ENCODE measurements at places on chromosomes 11 and 22.

DNA sequence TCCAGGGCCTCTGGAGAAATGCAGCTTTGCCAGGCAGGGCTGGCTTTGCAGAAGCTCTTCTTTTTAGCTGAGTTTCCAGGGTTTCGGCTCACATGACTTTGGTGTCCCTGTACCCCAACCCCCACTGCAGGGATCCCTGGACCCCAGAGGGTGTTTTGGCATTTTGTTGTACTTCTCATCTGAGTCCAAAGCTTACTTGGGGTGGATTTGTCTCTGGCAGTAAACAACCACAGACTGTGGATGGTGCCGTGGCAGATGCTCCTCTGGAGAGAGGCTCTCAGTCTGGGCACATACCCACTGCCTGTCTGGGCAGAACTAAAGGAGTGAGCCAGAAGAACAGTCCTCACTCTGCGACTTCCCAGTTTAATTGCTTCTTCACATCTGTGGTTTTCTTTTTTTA is 49.6 kb downstream of the COMMD9 start:
- no peak for DNase-seq

DNA sequence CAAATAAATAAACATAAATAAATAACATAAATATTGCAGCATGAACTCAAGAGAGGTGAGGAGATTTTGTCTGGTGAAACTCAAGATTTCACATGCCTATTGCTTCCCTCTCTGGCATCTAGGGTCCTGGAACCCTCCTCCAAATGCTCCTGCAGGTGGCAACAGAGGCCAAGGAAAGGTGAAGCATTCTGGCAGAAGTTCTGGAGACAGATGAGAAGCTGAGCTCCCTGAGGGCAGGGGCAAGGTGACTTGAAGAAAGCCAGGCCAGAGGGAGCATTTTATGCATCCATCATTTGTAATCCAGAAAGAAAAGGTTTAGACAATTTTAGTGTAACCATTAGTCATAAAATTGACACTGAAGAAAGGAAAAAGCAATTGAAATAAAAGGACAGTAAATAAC is 64.9 kb downstream of the ENDOD1 start:
- DNase-seq: peak; percentile 84

GRCh38 chr22:33817512-33818127 is 102.7 kb downstream of the LARGE1 start:
- no peak for DNase-seq

GRCh38 chr22:25235547-25236290 is 16.3 kb downstream of the CRYBB2 start:
- peak; percentile 78 for DNase-seq

DNA sequence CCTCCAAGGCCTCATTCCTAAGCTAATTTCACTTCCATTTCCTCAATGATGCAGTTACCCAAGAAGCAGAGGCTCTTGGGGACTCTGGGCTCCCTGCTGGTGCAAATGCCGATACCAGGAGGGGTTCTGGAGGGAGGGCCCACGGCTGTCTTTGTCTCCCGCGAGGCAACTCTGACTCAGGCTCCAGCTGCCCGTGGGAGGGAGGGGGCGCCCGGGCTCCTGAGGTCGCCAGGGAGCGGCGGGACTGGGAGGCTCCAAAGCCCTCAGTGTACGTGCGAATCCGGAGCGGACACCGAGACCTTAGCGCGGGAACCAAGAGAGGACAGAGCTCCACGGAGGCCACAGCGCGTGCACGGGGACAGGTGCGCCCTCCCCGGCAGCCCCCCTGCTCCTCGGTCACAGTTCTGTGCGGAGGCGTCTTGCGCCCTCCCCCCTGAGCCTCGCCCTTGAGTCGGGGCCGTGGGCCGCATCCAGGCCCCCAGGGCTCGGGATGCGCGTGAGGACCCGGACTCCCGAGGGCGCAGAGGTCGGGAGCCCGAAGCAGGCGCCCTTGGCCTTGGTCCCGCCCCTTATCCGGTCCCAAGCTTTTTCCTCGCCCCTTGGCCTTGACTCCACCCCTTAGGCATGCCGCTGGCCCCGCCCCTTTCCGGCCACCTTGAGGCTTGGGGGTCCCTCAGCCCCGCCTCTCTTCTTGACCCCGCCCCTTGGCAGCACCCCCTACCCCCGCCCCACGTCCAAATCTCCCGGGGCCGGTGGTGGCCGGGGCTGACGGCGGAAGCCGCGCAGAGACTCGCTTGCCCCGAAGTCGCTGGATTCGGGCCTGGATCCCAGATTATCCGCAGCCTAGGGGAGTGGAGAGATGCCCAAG is 4.7 kb upstream of the SHISA8 start:
- no peak for DNase-seq

GRCh38 chr22:39960791-39961746 is 872 bp downstream of the TMA7B start:
- DNase-seq: peak; percentile 91

GRCh38 chr11:102220728-102221467 is 96.4 kb upstream of the BIRC3 start:
- DNase-seq: no peak

- DNase-seq: no peak
Observed at GRCh38 chr11:119344291-119345010, 2.1 kb downstream of the MFRP start.

DNA sequence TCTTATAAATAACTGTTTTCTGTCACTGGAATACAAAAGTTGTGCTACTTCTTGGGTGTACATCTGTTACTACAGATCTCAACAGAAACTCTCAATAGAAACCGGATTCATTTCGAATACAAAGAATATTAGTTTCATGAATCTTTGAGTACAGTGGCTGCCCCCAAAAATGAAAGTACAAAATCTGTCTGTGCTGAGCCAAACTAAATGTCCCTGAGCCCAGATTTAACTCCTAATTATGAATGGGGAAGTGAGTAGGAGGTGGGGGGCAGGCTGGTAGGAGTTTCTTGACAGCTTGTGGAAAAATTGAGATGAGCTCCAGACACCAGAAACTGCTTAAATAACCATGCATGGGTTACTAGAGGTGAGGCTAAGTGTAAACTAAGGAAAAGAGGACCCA is 41.6 kb downstream of the PITPNB start:
- DNase-seq: no peak

GRCh38 chr22:30265823-30266444 is 717 bp downstream of the OSM start:
- peak; percentile 92 for DNase-seq

GRCh38 chr22:31342389-31343140 is 3.6 kb downstream of the PATZ1 start:
- DNase-seq: no peak

DNA sequence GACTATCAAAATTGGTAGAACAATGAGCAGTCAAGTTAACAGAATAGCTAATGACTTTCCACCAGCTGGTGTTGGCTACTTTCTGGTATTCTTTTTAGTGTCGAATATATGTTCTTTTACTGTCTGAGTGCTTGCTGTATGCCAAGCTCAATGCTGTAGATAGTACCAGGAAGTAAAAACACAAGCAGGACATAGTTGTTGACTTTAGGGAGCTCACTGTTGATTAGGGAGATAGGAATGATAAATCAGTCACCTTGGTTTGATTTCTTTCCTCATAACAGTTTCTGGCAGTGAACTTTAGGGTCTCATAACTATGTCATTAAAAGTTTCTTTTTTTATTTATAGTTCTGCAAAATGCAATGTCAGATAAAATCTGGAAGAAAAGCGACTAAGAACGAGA is 9.0 kb downstream of the HMGXB4 start:
- no peak for DNase-seq

DNA sequence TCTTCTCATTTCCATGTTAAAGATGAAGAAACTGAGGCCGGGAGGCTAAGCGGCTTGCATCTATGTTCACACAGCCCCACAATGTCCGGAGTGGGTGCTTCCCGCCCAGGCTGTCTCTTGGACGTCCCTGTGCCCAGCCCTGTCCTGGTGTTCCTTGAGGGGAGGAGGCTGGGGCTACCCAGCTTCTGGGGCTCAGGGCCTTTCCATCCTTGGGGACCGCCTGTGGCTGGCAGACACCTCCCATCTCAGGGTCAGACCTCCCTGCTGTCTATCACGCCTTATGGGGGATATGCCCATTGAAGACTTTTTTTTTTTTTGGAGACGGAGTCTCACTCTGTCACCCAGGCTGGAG is 95.5 kb downstream of the WNT7B start:
- DNase-seq: no peak

DNA sequence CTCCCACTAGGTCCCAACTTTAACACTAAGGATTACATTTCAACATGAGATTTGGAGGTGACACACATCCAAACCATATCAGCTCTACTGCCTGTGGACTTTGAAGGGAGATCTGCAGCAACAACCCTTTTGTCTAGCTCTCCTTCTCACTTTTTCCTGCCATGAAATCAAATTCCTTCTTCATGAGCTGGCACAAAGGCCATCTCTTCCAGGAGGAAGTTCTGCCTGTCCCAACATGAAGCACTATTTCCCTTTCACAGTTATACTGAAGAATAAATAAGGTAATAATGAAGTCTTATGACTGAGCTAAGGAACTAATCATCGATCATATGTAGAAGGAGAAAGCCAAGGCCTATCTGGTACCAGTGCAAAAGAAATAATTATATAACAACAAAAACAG is 253.5 kb upstream of the TENM4 start:
- DNase-seq: no peak

- DNase-seq: no peak
Observed at GRCh38 chr11:124745270-124745834, 5.6 kb downstream of the NRGN start.

DNA sequence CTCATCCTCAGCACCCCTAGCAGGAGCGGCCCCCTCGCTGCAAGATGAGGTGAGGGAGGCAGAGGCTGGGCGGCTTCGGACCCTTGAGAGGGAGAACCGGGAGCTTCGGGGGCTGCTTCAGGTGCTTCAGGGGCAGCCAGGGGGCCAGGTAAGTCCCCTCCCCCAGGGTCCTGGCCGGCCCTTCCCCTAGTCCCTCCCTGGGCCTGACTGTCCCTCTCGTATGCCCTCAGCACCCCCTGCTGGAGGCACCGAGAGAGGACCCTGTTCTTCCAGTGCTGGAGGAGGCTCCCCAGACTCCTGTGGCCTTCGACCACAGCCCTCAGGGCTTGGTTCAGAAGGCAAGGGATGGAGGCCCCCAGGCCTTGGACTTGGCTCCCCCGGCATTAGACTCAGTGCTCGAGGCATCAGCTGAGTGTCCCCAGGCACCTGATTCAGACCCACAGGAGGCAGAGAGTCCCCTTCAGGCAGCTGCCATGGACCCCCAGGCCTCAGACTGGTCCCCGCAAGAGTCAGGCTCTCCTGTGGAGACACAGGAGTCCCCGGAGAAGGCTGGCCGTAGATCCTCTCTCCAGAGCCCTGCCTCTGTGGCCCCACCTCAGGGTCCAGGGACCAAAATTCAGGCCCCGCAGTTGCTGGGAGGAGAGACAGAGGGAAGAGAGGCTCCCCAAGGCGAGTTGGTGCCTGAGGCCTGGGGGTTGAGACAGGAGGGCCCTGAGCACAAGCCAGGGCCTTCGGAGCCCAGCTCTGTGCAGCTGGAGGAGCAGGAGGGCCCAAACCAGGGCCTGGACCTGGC is 4.0 kb downstream of the CCDC88B start:
- peak; percentile 41 for DNase-seq

- DNase-seq: no peak
Observed at GRCh38 chr22:46792061-46792796, 29.8 kb downstream of the TBC1D22A start.

- no peak for DNase-seq
Observed at GRCh38 chr11:129386795-129387397, 11.2 kb downstream of the BARX2 start.

- no peak for DNase-seq
Observed at GRCh38 chr11:92556431-92556830, 331.8 kb downstream of the FAT3 start.

- no peak for DNase-seq
Observed at GRCh38 chr11:86810288-86810687, 9.9 kb downstream of the PRSS23 start.

- no peak for DNase-seq
Observed at GRCh38 chr11:36699271-36699670, 101.2 kb upstream of the RAG2 start.

- DNase-seq: no peak
Observed at GRCh38 chr11:17607591-17608570, 60.8 kb downstream of the OTOG start.

GRCh38 chr11:84817998-84818397 is 809.1 kb downstream of the DLG2 start:
- DNase-seq: no peak

DNA sequence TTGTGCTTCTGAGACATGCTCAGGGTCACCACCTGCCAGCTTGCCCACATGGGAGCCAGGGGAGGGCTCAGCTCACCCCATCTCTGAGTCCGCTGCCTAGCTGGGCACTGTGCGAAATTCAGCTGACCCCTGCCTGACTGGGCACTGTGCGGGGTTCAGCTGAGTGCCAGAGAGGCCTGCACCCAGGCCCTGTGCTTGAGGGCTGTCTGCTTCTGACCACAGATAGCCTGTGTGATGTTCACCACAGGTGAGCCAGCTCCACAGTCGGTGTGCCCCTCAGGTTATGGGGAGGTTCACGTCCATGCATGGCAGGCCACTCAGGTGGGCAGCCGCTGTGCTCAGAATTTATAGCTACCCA is 84.5 kb upstream of the SUSD2 start:
- DNase-seq: no peak

DNA sequence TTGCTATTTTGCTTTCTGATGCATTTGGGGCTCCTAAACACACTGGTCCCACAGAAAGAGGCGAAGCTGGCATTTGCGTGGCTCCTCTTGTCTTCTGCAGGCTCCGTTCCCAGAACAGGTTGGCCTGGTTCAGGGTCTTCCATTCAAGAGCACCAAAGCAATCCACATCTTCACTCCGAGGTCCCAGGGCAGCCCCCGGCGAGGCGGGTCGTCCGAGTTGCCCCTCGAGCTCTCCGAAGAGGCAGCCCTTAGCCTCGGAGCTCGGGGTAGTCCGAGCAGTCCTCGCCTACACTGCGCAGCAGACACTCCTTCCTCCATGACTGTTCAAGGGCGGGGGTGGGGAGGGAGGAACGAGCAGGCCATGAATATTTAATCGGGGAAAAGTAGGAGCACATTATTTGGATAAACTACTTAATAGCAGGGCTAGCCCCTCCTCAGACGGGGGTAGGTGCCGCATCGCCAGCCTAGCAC is 321.3 kb downstream of the BLID start:
- no peak for DNase-seq

DNA sequence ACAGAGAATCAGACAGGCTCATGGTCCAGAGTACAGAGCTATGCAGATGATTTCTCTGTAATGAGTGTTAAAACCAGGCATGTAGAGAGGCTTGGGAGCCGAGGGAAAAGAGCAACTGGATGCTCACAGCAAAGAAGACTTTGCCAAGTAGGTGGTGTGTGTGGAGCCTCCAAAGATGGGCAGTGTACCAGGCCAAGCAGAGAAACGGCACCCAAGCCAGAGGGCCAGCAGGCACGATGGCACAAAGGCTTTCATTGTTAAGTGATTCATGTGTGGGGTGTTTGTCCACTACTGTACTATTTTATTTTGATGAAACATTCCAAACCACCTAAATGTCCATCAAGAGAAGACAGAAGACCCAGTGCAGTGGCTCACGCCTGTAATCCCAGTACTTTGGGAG is 11.1 kb downstream of the RANGAP1 start:
- no peak for DNase-seq

DNA sequence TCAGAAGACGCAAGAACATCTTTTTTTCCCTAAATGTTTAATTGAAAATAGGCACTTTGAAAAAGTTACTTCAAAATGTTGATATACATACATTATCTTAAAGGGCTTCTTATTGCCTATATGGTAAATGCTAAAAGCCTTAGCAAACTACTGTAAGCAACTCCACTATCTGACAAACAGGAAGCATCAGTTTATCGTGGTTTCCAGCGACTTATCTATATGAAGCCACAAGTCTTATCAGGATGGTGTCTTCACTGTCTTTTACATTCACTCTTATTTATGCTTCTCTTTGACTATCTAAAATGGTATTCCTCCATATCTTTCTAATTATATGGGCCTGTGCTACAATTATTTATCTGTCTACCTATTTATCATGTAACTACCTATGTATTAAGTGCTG is 2091.9 kb downstream of the LRRC4C start:
- no peak for DNase-seq

Data from HL-60 (cell line).